ENCODE measurements at places on chromosomes 7 and 10. TPM values are rescaled to one million over a fixed set of nuclear protein-coding genes. Genes with fewer than 3 reads are reported as not detected.

DNA sequence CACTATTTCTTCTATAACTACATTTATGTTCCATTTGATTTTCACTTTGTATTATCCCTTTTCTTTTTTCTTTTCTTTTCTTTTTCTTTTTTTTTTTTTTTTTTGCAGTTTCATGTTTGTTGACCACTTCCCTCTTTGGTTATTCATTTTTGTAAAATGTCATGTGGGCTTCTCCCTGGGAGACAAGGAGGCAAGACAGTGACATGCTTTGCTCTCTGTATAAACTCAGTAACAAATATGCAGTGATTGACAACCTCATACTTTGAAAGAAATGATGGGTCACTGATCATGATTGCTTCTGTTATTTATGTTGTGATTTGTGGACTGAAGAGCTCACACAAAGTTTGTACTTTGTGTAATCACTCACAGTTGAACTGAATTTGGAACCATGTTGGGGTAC lies 90.2 kb upstream of the ABI1 start:
- DNase-seq = no peak

DNA sequence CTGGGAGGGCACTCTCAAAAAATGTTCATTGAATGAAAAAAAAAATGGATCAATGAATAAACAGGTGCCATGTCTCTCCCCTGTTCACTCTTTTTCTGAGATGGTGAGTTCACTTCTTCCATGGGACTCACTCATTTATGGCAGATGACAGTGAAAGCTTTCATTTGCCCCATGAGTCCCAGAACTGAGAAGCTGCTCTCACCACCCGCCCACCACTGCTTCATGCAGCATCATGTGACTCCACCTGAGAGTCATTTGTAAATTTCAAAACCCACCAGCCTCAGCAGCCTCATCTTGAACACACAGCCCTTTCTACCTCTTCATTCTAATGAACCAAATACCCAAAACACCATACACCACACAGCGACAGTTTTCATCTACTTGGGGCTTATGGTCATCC lies 64.9 kb downstream of the SCRN1 start:
- DNase-seq = no peak

- DNase-seq = no peak
These were observed 690.5 kb downstream of the PARD3 start for GRCh38 chr10:34124522-34125035.

GRCh38 chr7:133252858-133253518 lies at the start of gene EXOC4:
Gene EXOC4, plus strand, starts transcription at chr7:133253078.
- peak; percentile 92 for DNase-seq

DNA sequence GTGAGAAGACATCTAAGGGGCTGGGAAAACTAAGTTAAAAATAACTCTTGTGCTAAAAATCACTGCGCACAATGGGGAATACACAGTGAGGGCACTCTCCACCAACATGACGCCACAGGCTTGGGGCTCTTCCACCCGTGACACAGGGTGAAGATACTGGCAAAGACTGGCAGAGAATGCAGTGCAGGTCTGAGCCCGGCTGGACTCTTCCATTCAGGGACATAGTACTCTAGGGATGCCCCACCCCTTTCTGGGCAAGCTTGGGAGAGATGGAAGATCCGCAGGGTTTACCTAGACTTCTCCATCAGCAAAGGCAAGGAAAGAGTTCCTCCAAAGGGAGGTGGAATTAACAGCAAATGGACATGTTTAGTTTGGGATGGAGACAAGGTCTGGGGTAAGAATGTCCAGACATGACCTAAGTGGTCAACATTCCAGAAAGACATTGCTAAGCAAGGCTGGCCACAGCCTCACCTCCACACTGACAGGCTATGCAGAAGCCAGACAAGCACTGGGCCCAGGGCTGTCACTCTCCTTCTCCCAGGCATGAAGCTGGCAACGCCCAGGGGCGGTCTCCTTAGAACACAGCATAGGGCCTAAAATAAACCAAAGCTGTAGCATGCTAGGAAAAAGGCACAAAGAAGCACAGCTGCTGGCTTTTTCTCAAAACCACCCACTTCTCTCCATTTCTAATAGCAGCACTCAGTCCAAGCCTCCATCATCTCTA lies 28.1 kb downstream of the XPNPEP1 start:
- DNase-seq = no peak

- peak; percentile 24 for DNase-seq
These were observed 47.9 kb upstream of the STK17A start for GRCh38 chr7:43535031-43535451.

DNA sequence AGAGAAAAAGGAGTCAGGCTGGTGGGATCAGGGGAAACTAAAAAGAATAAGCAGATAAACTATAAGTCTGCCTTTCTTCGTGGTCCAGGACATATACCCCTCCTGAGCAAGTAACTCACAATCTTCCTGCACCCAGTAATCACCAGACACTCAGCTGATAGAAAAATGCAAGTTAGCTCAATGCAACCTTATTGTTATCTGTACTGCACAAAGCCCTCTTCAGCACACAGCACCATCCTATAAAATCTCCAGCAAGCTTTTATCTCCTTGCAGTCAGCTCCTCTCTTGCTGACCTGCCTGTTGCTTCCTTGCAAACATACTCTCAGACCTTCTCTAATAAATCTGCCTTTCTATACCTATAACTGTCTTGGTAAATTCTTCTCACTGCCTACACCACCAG lies 6.7 kb downstream of the SLC37A3 start:
- no peak for DNase-seq

GRCh38 chr10:15603446-15604011 lies 116.2 kb downstream of the ITGA8 start:
- DNase-seq = no peak

DNA sequence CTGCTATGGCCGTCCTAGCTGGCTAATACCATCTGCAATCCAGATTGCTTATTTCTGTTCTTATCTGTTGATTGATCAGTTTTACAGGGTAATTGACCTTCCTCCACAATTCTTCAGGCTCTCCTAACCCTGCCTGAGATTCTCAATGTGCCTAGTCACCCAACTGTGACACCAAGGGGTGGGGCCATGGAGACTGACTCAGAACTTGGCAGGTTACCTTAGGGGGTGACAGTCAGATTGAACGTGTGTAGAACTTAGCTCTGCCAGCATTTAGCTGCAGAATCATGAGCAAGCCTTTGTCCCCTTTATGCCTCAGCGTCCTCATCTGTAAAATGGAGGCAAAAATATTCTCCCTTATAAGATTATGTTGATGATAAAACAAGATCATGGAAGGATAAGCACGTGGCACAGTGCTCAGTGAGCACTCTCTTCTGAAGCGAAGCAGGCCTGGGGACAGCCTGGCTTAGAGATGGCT lies 19.1 kb upstream of the LEP start:
- DNase-seq = no peak

DNA sequence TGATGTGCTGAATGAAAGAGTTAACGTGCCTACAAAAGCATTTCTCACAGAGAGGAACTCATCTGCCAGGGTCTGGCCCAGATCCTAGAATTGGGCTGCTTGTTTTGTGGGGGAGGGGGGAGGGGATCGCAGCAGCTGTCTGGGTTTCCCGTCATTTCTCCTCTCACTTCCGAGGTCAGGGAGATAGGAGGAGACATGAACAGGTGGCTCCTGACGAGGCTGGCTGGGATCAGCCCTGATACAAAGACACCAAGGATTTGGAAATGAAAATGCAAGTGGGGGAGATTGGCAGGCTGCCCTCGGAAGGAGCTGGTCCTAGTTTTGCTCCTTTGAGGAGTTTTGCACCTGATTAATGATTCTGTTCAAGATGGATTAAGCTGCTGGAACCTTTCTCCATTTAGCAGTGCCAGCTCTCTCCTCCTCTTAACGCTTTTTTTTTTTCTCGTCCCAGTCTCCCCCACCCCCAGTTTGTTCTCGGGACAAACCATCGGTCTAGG lies 86.8 kb upstream of the KMT2C start:
- peak; percentile 19 for DNase-seq

GRCh38 chr10:96648297-96648696 lies 61.5 kb upstream of the TM9SF3 start:
- no peak for DNase-seq

DNA sequence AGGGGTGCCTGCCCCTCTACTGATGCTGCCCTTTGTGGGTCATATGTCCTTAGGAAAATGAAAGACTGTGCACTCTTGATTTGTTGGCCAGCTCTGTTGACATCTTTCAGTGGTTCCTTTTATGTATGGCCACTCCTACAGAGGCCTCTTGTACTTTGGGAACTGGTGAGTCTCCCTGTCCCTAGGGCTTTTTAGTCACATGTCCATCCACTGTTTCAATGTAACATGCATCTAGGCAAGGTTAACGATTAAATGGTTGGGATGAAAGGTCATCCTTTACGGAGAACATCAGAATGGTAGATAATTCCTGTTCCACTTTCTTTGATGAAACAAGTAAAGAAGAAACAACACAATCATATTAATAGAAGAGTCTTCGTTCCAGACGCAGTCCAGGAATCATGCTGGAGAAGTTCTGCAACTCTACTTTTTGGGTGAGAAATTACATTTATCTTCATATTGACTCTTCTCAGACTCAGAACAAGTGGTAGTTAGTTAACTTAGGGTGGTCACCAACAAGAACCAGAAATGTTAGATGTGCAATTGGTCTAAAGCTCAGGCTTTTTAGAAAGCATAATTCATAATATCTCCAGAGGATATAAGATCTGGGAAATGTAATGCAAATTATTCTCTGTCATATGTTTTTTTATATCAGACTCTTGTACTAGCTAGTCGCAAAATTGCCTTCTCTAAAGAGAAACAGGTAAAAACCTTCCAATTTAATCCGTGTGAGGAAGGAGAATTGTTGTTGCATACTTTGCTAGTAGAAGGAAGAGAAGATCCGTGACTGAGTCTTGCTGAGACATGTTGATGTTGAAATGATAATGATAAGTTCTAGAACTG lies at the start of gene ABCC2:
Gene ABCC2 (plus strand): TSS at position 194 of the 840 bp plus-strand sequence. CDS start 205 bp downstream, at position 399.
- no peak for DNase-seq

- DNase-seq = no peak
These were observed 165.4 kb downstream of the ACTR3B start for GRCh38 chr7:152924826-152925411.

- DNase-seq = no peak
These were observed 57.4 kb downstream of the NPTX2 start for GRCh38 chr7:98674461-98674860.

- DNase-seq = no peak
These were observed 5.0 kb downstream of the TNS3 start for GRCh38 chr7:47576866-47577306.

GRCh38 chr7:24742506-24743162 lies 14.6 kb downstream of the GSDME start:
- no peak for DNase-seq

DNA sequence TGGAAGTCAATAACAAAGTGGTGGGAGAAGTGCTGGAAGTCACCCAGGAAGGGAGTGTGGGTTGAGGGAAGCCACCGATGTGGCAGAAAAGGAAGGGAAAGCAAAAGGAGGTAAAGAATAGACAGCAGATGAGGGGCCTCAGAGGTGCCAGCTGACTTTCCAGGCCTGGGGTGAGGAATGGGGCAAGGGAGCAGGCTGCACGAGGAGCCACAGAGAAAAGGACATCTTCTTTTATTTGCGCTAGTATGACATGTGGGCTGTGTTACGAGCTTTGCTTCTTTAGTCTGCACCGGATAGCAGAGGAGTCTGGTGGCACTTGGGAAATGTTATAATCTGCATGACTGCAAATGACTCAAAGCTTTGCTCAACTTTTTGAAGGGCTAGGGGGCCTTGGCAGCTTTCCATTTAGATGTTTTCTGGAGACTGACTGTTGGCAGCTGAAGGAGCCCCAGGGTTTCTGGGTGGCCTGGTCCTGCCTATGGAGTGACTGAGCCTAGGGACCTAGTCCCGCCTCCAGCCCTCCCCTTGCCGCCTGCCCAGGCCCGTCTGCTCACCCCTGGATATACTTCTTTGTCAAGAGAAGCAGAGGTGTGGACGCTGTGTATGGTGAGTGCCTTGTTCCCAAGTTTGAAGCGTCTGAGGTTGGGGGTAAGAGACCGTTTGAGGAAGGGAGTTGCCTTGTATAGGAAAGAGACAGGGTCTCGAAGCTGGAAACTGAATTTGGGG lies 5.1 kb downstream of the PRXL2A start:
- DNase-seq = no peak

DNA sequence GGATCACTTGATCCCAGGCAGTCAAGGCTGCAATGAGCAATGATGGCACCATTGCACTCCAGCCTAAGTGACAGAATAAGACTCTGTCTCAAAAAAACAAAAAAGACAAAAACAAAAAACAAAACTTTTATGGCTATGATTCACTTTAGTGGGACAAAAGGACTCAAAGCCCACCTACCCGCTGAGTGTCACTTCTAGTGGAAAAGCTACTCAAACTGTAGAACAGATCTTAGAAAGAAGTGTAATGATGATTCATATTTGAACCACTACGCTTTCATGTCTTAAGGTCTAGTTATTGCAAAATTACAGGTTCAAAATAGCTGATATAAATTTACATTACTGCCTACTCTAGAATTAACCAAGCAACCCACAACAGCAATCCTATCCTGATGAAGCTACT lies 47.1 kb upstream of the OTUD1 start:
- no peak for DNase-seq

DNA sequence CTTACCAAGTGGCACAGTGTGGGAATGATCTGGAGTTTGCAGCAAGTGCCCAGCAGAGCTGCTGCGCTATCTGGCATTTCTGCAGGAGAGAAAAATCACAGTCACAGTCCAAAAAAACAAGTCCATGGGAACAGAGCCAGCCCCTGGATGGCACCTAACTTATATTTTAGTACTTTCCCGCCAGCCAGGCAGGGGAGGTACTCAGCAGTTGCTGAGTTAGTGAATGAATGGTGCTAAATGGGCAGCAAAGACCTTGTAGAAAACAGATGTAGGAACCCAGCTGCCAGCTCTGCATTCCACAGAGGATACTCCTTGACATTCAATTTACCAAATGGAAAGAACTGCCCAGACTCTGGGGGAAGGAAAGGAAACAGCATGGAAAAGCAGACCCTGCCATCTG lies 54.5 kb downstream of the GSDME start:
- no peak for DNase-seq

DNA sequence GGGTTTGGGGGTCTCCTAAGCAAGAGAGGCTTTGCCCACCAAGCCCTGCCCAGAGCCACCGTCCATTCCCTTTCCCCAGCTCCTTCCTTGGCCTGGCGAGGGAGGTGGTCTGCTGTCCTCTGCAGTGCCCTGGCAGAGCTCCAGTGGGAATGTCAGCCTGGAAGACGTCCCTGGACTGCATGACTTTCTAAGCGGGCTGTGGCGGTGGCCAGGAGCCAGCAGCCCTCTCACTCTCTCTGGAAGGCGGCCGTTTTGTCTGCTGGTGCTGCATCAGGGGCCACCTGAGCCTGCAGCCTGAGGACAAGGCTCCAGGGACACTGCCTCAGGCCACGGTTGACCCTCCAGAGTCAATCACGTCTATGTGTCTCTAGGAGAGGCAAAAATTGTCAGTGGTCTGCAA lies 271.0 kb downstream of the SKAP2 start:
- no peak for DNase-seq

Gene NRCAM
- 2.0 TPM for total RNA-seq

Gene CDC14C
- total RNA-seq = not detected

Gene P4HA1
- total RNA-seq = 33.0 TPM

Gene ZNF425
- total RNA-seq = 8.8 TPM

Gene FAM24B
- 2.3 TPM for total RNA-seq

Gene CRYGN
- not detected for total RNA-seq

Gene IL2RA
- 0.15 TPM for total RNA-seq

Gene AKR1B15
- not detected for total RNA-seq

Gene TRIM50
- total RNA-seq = not detected

Gene POM121
- 42.9 TPM for total RNA-seq

Gene UCN3
- total RNA-seq = not detected

Gene CHST3
- 38.2 TPM for total RNA-seq

Measured in uterus (tissue), 4 donors.